Esophagus squamous epithelium (tissue), 5 donors: ENCODE measurements at places on chromosomes 12 and 14. TPM values are rescaled to one million over a fixed set of nuclear protein-coding genes. Genes with fewer than 3 reads are reported as not detected.

The RAB35 gene
- 32.6 TPM for total RNA-seq

The COPZ1 gene
- 153 TPM for total RNA-seq

- DNase-seq = peak; percentile 17
Measured at GRCh38 chr12:93591137-93591868, 18.8 kb downstream of the SOCS2 start.

DNA sequence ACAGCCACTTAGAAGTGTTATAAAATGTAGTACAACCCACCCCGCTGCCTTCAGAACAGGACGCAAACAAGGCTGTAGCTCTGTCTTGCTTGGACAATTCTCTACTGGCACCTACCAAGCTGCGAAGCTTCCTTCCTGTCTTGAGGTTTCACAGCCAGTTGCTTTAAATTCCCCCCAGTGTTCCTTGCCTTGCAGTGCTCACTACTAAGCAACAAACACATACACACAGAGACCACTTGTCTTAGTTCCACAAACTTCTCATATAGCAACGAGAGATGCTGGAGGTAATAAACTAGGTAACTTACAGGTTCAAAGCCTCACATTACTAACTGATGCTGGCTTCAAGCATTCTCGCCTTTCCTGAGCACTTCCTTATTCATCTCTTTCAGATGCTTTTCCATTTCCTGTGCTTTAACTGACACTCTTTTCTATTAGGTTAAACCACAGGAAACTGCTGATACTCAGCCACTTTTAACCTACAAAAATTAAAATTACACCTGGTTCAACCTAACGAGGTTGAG lies 91.5 kb upstream of the PTGDR start:
- DNase-seq = no peak

DNA sequence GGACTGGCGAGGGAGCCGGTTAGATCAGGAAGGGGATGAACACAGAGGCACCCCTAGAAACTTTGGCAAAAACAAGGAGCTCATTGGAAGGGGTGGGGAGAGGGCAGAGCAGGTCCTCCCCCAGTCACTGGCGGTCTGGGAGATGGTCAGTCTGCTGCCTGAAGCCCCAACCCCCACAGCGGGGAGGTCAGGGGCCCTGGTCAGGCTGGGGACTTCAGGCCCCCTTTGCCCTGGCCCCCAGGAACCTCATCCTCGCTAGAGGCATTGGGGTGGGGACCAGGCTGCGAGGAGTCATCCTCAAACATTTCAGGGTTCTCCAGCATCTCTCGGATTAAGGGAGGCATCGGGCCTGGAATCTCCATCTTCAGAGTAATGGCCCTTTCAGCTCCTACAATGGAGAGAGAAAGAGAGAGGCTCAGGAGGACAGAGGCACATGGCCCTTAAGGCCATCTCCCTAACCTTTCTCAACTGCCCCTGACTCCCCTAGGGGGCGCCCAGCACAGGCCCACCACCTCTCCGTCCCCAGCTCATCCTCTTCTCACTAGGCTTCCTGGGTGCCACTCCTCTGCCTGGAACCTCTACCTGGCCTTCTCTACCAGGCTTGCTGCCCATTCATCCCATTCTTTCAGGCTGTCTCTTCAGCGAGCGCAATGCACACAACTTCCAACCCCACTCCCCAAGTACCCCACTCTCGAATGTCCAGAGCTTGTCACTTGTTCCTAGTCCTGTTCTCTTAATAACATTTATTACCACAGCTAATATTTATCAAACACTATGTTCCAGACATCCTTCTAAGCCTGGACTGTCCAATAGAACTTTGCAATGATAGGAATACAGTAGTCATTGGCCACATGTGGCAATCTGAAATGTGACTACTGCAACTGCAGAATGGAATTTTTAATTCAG lies 4.7 kb upstream of the ITGB7 start:
- no peak for DNase-seq

The RIMBP2 gene
- 0.22 TPM for total RNA-seq

- DNase-seq = no peak
Measured at GRCh38 chr12:28065374-28065773, 92.8 kb upstream of the PTHLH start.

The DPPA3 gene
- total RNA-seq = not detected

GRCh38 chr14:75970989-75971388 lies 10.8 kb downstream of the TGFB3 start:
- no peak for DNase-seq

- no peak for DNase-seq
Measured at GRCh38 chr12:62903151-62903550, 31.8 kb downstream of the PPM1H start.

GRCh38 chr14:71632440-71632946 lies 299.7 kb upstream of the RGS6 start:
- DNase-seq = no peak
